ENCODE measurements at places on chromosomes 16 and 17. TPM values are rescaled to one million over a fixed set of nuclear protein-coding genes. Genes with fewer than 3 reads are reported as not detected.

GRCh38 chr16:81692571-81692970 is 86.5 kb upstream of the PLCG2 start:
- no peak for DNase-seq

- DNase-seq = no peak
Observed at GRCh38 chr17:79530361-79531105, 80.3 kb downstream of the RBFOX3 start.

GRCh38 chr17:5812590-5812989 is 228.3 kb upstream of the NLRP1 start:
- DNase-seq = no peak

- DNase-seq = peak; percentile 48
Observed at GRCh38 chr17:64968652-64969501, 49.6 kb upstream of the LRRC37A3 start.

DNA sequence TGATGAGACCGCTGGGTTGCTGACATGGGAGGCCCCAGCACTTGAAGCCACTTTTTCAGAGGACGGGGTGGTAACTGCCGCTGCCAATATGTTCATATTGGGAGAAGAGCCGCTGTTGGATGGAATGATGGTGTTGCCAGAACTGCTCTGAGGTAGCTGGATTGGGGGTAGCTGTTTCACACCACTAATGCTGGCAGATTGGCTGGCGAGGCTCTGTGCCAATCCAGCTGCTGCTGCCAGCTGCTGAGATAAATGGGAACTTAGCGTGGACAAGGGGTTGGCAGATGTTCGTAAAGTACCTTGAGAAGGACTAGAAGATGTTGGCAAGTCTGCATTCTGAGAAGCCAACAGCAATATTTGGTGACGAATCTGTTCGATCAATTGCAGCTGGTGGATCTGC is 10.0 kb downstream of the SALL1 start:
- DNase-seq = no peak

DNA sequence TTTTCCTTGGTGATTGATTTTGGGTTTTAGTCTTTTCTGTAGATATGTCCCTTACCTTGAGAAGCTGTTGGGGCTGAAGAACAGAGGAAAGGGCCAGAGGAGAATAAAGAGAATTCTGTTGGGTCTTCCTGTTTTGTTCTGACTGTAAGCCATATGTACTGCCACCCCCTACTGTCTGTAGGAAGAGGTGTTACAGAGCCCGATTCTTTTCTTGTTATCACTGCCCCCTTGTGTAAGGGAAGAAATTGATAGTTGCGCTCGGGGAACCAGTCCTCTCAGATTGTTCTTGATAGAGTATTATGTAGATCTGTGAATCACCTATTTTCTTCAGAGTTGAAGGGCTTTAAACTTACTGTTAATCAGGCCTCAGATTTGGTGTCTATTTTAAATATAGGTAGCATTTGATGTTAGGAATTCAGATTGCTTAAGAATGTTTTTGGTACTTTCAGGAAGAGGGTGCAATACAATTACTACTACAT is 2.4 kb downstream of the TANC2 start:
- no peak for DNase-seq

GRCh38 chr16:50684823-50685461 is 3.8 kb upstream of the SNX20 start:
- DNase-seq = no peak

DNA sequence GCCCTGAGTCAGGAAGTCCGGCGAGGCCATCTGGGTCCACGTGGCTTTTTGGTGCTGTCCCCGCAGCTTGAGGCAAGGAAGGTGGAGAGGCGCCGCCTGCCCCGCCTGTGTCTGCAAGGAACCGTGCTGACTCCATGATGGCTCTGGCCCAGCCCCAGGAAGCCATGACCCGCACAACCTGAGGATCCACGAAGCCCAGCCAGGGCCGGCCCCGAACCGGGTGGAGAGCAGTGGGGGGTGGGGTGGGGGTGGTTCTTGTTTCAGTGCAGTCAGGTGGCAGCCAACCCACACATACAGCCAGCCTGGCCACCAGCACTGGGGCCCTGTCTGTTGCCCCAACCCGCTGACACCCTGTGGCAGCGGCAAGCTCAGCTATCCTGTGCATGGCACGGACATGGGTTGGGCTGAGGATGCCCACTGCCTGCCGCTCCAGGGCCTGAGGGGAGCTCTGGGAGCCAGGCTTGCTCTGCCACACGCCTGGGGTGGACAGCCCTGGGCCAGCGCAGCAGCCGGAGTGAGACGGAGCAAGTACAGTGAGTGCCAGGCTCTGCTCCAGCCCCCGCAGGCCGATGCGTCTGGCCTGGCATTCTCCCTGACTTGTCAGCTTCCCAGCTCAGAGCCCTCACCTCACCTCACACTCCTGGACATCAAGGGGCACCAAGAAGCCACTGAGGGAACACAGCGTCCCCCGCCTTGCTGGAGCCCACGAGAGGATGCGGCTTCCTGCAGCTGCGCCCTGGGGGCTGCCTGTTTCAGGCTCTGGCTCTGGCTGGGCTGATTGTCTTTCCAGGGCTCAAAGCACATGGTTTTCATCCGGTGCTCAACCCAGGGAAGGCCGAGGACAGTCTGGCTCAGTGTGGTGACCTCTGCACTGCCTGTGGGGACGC is 68.8 kb downstream of the LMF1 start:
- no peak for DNase-seq

DNA sequence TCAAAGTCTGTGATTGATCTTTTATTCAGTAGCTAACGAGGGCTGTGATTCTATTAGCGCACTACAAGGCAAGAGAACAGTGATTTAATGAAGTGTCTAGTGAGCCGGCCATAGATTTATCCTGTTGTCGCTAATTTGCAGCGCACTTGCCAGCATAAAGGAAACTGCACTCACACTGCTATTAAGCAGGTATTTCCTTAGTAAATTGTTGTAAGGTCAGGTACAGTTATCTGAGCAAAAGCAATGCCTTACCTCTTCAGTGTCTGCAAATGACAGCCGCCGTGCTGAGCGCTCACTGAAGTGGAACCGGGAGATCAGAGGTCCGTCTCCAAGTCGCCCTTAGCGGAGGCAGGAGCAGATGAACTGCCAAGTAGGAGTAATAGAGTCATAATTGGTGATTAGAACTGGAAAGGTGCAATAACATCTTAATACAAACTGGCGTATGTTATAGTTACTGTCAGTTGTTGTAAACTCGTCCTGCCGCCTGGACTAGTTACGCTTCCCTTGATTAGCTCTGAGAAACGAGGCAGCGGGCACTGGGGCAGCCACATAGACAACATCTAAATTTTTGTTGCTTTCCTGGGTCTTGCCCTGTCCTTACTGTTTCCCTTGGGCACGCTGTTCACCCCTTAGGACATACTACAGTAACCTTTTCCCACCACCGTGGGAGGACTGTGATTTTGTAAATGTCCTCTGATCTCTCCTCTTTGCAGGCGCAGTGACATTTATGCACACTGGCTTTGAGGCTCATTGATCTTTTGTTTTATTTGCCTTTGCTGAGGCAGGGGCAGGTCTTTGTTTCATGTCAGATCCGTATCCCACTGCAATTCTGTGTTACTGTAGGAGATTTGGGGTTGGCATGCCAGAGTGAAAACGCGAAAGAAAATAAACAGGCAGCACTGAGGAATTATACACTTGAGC is 363.1 kb downstream of the WWOX start:
- DNase-seq = no peak

- no peak for DNase-seq
Observed at GRCh38 chr16:69073181-69073702, 32.2 kb upstream of the HAS3 start.

DNA sequence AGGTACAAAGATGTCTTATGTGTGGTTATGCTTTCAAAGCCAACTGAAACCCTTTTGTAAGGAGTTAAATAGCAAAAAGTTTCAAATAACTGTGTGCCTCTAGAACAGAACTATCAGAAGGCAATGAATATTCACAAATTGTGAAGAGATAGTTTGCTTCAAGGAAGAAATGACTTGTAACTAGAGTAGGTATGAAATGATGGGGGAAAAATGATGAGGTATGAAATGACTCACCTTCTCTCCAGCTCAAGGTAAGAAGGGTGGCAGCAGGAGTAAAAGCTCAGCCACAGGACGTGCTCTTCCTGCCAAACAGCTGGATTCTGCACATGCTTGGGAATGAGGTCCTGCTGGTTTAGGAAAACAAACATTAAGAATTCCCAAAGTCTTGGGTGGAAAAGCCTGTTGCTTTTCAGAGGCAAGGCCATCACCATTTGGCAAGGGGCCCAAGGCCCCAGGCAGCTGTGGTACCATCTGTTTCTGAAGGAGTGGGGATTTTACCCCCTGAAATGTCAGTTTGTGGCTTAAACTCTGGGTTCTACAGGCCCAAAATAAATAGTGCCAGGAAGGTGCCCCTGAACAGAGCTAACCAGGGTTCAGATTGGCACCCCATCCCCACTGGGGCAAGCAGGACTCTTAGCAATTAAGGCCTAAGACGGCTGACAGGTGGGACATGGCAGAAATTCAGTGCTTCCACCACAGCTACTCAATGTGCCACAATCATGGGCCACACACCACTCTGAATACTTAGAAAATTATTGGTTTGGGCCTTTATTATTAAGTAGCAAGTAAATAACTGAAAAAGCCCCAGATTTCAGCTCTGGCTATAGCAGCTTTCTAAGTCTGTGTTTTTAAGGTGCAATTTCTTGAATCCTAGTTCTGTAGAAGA is 13.3 kb downstream of the HERPUD1 start:
- DNase-seq = no peak

GRCh38 chr17:13395862-13396261 is 205.9 kb downstream of the HS3ST3A1 start:
- DNase-seq = no peak

- DNase-seq = no peak
Observed at GRCh38 chr16:81505011-81505661, 60.5 kb downstream of the CMIP start.

GRCh38 chr16:29876217-29876593 is 13.2 kb upstream of the CDIPT start:
- no peak for DNase-seq

Gene GINS3
- total RNA-seq = 1.9 TPM

Gene IKZF3
- 0.63 TPM for total RNA-seq

Gene CDH8
- total RNA-seq = not detected

Gene CSH1
- not detected for total RNA-seq

Gene FSCN2
- 0.18 TPM for total RNA-seq

Gene HBM
- 0.40 TPM for total RNA-seq

Gene SERPINF2
- 1,138 TPM for total RNA-seq

Gene NFATC2IP
- 15.2 TPM for total RNA-seq

Gene KRTAP9-8
- not detected for total RNA-seq

Gene SLFN14
- total RNA-seq = 0.05 TPM

Gene NPIPB6
- 0.28 TPM for total RNA-seq
